Right ventricle myocardium inferior (tissue), 1 donor: ENCODE measurements at places on chromosomes 4 and X. TPM values are rescaled to one million over a fixed set of nuclear protein-coding genes. Genes with fewer than 3 reads are reported as not detected.

DNA sequence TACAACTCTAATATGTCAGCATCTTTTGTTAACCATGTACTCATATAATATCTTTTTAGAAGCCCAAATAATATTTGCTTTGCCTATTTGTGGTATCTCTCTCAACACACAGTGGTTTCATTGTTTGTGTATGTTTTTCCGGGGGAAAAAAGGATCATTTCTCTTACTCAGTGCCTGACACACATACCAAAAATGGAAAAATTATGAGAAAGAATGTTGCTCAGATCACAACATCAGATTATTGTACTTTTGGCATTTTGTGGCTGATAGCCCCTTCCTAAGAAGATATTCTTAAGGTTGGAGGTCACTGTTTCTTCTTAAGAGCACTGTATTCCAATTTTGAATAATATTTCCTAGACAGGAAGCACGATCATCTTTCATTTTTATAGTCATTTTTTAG is 93.6 kb downstream of the PDLIM5 start:
- DNase-seq, result no peak

Gene SMARCA1
- total RNA-seq, result 30.2 TPM

Gene ACSL1
- total RNA-seq, result 445 TPM

DNA sequence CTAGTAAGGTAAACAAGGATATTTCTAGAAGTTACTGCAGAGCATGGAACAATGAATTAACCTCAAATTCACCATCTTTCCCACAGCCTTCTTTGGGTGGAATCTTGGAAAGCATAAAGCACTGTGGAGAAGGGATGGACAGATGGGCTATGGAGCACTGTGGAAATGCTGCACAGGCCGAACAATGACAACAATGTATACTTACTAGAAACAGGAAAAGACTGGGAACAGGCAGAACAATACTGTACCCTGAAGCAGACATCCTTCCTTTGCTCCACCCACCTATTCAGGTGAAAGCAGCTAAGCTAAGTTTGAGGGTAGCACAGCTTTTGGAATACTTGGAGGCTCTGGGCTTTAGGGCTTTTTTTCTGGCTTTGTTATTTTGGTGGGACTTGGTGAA is 250.6 kb upstream of the KLF8 start:
- no peak for DNase-seq

GRCh38 chr4:152778656-152779512 is 646 bp downstream of the TIGD4 start:
- peak; percentile 71 for DNase-seq

DNA sequence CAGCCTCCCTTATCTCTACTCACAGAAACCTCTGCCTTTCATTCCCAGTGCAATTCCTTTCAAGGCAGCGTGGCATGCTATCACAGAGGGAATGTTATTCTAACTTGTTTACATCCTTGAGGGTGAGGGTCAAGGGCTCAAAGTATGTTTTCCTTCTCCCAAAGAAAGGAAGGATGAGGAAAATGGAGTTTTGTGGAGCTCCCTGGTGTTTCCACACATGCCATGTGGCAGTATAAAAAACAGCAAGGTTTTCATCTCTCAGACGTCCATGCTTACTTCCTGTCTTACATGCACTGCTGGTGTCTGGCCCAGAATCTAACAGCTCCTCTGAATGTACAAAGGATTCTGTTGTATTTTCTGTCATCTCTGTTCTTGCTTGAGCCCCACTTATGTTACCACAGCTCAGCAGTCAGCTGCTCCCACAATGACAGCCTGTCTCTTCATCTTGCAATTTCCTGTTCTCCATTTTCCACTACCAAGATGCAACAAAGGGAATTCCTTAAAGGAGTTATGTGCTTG is 128.0 kb downstream of the SNCA start:
- no peak for DNase-seq

Gene LRAT
- total RNA-seq, result not detected
